ENCODE measurements at places on chromosomes 16 and 17.
A peak's percentile ranks its signal among the peaks of the same experiment; 100 is the strongest.

DNA sequence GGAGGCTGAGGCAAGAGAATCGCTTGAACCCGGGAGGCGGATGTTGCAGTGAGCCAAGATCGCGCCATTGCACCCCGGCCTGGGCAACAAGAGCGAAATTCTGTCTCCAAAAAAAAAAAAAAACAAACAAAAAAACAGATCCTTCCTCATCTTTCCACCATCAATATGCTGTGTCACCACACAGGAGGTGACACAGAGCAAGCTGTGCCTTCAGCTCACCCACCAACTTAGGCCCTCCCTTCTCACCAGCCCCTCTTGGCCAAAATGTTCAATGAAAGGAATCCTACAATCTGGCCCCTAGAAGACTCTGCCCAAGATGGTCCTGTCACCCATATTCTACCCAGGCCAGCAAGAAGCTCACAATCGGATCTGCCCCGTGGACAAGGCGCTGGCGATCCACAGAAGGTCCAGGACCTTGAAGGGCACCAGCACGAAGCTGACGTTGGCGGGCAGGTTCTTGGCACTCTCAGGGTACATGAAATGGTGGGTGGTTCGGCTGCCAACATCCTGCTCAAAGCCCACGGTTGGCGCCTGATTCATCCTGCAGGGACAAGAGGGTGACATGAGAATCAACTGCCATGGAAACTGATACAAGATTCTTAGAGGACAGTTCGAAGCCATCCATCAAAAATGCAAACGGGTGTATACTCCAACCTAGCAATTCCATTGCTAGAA lies 41.4 kb downstream of the DDX19A start:
- no peak for DNase-seq

DNA sequence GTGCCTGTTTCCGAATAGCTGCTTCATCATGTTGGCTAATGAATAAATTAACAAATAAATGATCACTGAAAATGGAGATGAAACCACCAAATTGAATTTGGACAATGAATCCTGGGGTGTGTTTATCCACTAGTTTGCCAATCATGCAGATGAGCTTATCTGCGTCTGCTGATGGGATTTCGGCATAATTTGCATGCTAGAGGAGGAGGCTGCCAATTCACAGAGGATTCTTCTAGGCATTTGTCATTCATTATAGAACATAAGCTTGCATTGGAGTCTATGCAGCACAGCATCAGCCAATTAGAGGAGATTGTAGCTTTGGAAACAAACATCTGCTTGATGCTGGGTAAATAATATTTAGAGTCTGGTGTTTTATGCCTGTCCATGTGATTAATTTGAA lies 123.1 kb downstream of the NPIPB5 start:
- DNase-seq, result no peak

DNA sequence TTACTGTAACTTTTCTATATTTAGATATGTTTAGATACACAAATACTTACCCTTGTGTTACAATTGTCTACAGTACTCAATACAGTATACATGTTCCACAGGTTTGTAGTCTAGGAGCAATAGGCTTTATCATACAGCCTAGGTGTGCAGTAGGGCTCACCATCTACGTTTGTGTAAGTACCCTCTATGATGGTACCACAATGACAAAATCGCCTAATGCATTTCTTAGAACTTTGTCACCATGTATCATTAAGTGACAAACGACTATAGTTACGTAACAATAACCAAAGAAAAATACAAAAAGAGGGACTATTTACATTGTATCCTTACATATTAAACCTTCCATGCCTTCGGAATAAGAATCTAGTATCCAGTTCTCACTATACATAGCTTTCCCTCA lies 8.0 kb downstream of the STAT5B start:
- no peak for DNase-seq

- no peak for DNase-seq
Measured at GRCh38 chr17:40499551-40500189, 1.8 kb downstream of the TNS4 start.

- peak; percentile 81 for DNase-seq
Measured at GRCh38 chr17:62819511-62820221, 11.6 kb upstream of the MARCHF10 start.

DNA sequence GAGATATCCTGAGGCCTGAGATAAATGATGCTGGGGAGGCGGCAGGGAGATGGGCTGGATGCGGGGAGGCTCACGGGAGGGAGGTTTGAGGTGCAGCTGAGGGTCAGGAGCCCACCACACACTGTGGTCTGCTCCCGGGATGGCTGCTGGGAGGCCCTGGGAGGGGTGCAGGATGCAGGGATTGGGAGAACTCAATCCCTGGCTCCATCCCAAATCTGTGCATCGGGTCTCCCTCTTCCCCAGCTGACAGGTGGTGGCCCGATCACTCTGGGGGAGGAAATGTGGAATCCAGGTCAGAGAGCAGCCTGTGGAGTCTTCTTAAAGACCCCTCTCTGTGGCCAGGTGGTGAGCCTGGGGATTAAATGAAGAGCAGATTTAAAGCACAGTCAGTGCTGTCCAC lies 12.0 kb downstream of the PHB1 start:
- DNase-seq, result no peak

GRCh38 chr17:38320482-38320881 lies 23.3 kb downstream of the GPR179 start:
- DNase-seq, result no peak
